Stimulated activated effector memory CD8-positive, alpha-beta T cell treated with anti-CD3 and anti-CD28 coated beads, Interleukin-12 subunit alpha, Interleukin-12 subunit beta, amount 100 ng/mL, for 72 hours (primary cell): ENCODE measurements at places on chromosomes 1 and 21.

GRCh38 chr1:115192200-115192767 lies 103.0 kb upstream of the TSPAN2 start:
- DNase-seq, result no peak

DNA sequence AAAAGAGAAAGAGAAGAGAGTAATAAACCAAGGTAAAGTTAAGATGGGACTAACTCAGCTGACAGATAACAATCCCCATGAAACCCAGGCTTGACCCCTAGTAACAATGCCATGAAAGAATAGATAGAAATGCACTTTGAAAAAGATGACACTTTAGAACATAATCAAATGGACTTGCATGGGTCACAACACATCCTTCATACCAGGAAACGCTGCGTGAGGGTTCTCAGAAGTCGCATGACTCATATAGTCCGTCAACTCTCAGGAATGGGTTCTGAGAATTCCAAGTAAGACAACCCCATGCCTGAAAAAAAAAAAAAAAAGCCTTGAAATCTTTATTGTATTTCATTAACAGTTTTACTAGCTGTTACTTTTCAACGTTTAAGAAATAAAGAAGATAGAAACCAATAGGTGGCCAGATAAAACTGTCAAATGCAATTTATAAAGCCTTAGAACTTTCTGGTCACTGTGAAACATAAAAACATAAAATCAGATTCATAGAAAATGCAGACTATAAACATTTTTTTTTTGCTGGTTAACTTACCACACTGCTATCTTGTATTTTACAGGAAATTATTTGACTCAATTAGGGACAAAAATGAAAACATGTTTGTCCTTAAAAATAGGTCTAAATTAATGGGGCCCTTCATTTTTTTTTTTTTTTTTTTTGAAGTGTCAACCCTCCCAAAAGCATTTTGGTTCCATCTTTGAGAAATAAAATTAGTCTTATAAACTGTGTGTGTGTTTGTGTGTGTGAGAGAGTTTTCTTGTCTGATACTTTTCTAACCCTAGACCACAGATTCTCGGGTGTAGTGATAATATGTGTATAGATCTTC lies 202.1 kb downstream of the NCAM2 start:
- no peak for DNase-seq

DNA sequence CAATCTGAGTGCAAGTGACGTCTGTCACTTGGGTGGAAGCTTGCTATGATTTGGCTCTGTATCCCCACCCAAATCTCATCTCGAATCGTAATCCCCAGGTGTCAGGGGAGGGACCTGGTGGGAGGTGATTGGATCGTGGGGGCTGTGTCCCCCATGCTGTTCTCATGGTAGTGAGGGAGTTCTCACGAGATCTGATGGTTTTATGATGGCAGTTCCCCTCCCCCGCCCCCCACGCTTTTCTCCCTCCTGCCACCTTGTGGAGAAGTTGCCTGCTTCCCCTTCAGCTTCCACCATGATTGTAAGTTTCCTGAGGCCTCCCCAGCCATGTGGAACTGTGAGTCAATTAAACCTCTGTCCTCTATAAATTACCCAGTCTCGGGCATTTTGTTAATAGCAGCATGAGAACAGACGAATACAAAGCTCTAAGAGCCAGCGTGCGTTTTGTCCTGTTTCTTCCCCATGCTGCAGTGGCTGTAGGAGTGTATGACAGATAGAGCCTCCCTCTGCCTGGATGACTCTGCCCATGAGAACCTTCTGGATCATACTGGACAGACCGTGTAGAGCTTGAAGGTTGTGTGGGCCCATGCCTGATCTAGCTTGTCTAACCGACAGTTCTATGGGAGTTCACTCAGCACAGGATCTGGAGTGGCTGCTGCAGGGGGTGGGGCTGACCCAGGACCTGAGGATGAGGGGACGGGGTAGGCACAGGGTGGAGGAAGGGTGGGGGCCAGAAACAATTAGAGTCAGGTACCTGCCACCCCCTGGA lies 139.7 kb upstream of the ERRFI1 start:
- DNase-seq, result no peak

- no peak for DNase-seq
These were observed 9.4 kb upstream of the KCNC4 start for GRCh38 chr1:110200666-110201065.

- DNase-seq, result no peak
These were observed 293.4 kb downstream of the ADGRL2 start for GRCh38 chr1:82094136-82094535.
